ENCODE measurements at places on chromosomes 1 and 21.

- peak overlapping the region; percentile 19 for H3K4me3 ChIP-seq
- no peaks in the 10 kb centered on the region for H3K27me3 ChIP-seq
- peak; percentile 82 for DNase-seq
Observed at GRCh38 chr1:185566995-185567394, 167.2 kb upstream of the HMCN1 start.

DNA sequence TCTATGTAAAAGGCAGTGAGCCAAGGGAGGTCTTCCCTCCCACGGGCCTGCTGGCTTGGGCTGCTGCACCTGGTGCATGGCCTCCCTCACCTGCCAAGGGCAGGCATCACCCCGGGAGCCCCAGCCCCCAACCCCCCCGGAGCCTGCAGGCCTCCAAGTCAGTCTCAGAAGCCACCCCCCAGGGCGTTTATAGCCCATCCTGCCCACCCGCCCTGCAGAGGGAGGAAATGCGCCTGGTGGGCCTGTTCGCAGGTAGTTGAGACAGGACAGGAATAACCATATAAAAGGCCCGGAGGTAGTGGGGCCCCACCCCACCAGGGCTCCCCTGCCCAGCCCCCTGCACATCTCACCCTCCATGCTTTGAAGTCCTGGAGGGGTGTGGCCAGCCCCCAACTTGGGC is 18.2 kb upstream of the ARF1 start:
- no peak overlapping the region for H3K4me3 ChIP-seq
- no peak for DNase-seq
- peaks cover 24% of the 10 kb centered on the region for H3K27me3 ChIP-seq
- no peaks in the 10 kb centered on the region for H3K4me1 ChIP-seq
- H3K27ac ChIP-seq: no peak overlapping the region

GRCh38 chr1:180262628-180263488 is 32.8 kb downstream of the LHX4 start:
- no peak overlapping the region for H3K27ac ChIP-seq
- no peak for DNase-seq
- H3K4me1 ChIP-seq: no peaks in the 10 kb centered on the region
- peaks cover 28% of the 10 kb centered on the region for H3K27me3 ChIP-seq
- H3K36me3 ChIP-seq: no peaks in the 10 kb centered on the region
- no peak overlapping the region for H3K4me3 ChIP-seq

DNA sequence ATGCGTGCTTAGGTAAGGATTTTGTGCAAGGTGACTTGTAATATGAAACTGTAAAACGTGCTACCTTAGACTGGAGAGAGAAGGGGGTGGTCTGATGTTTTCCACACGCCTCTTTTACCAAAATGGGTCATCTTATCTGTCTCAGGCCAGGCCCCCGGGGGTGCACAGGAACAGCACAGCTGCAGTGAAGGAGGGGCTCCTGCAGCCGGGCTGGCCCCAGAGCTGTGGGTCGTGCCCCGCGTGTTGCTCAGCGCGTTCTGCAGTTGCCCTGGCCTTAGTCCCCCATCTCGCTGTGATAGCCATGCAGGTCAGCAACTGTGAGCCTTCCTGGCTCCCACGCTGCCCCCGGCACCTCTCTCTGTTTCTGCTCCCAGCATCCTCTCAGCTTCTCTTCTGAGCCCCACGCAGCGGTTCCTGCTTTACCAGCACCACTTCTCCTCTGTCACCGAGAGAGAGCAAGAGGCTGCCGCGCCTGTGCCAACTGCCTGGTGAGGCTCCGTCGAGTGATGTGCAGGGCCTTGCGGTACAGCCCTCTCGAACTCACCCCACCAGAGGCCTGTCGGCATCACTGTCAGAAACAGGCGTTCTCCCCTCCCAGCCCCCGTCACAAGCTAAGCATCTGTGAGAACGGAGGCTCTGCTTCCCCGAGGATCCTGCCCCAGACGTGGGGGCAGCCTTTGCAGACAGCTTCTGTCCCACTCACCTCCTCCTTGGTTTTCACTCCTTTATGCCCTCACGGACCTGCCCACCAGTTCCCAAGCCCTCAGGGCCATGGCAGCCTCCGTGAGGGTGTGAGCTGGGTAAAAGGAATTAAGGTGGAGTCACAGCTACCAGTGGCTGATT is 73.3 kb downstream of the ADARB1 start:
- H3K27ac ChIP-seq: no peak overlapping the region
- no peaks in the 10 kb centered on the region for H3K36me3 ChIP-seq
- peaks cover 25% of the 10 kb centered on the region for H3K4me1 ChIP-seq
- H3K4me3 ChIP-seq: no peak overlapping the region
- no peak for DNase-seq

DNA sequence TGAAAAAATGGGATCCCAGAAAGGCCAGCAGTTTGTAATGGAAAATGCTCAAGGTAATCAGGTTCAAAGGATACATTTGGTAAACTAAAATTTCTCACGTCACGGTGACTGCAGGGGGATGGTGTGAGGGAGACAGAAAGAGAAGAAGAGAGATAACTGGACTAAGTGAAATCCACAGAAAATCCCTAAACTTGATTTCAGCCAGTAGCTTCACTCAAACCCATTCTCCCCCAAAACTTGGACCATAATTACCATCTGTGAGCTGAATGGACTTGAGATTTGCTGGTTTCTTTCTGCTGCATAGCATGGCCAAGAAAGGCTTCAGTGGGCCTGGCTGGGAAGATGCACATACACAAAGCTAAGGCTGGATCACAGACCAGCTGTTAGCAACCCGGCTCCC is 155.4 kb upstream of the LMO4 start:
- peaks cover 7% of the 10 kb centered on the region for H3K27me3 ChIP-seq
- H3K4me1 ChIP-seq: no peaks in the 10 kb centered on the region

- no peaks in the 10 kb centered on the region for H3K36me3 ChIP-seq
- H3K27ac ChIP-seq: no peak overlapping the region
- no peak for DNase-seq
Observed at GRCh38 chr21:34203851-34204420, 130.6 kb downstream of the MRPS6 start.

- DNase-seq: no peak
- H3K4me1 ChIP-seq: peaks cover 7% of the 10 kb centered on the region
- no peak overlapping the region for H3K4me3 ChIP-seq
- H3K27ac ChIP-seq: no peak overlapping the region
- H3K36me3 ChIP-seq: no peaks in the 10 kb centered on the region
Observed at GRCh38 chr1:116842654-116843053, 67.1 kb upstream of the PTGFRN start.

DNA sequence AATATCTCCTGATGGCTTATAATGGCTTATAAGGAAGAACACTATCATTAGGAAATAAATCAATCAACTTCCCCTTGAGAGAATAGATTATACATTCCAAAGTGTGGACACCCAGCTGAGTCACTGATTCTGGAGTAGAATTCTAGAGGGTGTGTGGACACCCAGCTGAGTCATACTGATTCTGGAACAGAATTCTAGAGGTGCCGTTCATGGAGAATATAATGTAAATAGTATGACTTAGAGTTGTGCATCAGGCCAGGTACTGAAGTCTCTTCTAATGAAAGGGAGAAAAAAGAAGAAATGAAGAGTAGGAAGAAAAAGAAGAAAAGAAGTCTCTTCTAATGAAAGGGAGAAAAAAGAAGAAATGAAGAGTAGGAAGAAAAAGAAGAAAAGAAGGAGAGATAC is 2.4 kb upstream of the USP33 start:
- H3K27ac ChIP-seq: peak overlapping the region; percentile 38
- peaks cover 4% of the 10 kb centered on the region for H3K27me3 ChIP-seq
- DNase-seq: peak; percentile 78

DNA sequence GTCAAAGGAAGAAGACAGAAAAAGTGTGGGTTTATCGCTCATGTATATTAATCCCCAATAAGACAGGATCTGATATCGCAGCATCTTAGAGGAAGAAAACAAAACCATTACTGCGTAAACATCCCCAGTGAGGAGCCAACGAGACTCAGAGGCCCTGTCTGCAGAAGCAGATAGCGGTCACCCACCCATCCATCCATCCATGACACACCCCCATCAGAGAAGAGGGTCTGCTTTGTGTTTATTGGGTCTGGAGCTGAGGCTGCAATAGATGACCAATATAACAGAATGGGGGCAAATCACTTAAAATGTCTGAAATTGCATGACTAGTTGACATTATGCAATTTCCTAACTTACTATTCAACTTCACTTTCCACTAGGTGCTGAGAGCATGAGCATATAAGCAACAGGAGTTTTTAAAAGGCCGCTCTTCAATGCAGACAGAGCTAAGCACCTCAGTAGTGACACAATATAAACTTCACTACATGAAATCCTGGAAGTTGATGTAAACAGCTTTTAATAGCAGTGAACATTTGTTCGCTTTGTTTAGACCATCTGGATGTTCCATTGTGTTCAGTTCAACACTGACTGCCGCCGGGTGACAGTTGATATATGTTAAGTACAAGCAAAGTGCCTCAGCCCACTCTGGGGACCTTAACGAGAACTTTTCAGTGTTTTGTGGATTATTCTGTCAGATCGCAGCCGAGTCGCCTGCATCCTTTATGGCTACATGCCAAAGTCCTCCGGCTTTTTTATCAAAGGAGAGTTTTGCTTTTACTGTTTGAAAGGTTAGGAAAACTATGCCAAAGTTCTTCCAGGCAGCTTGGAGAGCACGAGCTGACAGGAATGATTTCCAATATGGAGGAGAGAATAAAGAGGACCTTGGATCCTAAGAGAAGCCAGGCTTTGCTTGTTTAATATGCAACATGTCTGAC is 167.5 kb downstream of the ZNF281 start:
- H3K4me3 ChIP-seq: peak overlapping the region; percentile 84
- peak overlapping the region; percentile 67 for H3K27ac ChIP-seq
- H3K36me3 ChIP-seq: no peaks in the 10 kb centered on the region
- peaks cover 66% of the 10 kb centered on the region for H3K4me1 ChIP-seq

- peaks cover 10% of the 10 kb centered on the region for H3K36me3 ChIP-seq
- H3K4me3 ChIP-seq: no peak overlapping the region
- 0 out of 2 replicates have a peak, but pooled peaks cover 2% of the 10 kb centered on the region for H3K27me3 ChIP-seq
Observed at GRCh38 chr1:165841582-165842017, 14.2 kb downstream of the UCK2 start.

DNA sequence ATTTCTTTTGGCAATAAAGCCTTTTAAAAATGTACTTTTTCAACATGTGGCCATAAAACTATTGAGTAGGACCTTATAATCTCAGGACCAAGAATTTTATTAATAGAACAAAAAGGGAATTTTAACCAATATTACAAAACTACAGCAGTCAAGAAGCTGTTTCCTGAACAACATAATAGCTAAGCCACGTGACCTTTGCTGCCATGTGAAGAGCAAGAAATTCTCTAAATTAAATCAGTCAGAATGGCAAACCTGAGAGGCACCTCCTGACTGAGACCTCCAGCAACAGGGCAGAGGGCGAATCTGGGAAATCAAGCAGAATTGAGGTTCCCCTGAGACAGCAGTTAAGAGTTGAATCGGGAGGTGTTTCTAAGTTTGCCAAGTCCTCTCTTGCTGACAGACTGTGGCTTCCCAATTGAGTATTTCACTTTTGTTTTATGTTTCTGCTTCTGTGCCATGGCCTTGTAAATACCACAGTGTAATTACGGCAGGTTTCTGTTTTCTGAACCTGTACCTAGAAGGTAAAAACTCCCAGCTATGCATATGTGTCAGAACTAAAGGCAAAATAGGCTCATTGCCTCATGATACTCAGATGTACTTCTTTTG is 358.4 kb downstream of the NTNG1 start:
- no peaks in the 10 kb centered on the region for H3K36me3 ChIP-seq
- DNase-seq: no peak
- no peak overlapping the region for H3K27ac ChIP-seq
- H3K4me3 ChIP-seq: no peak overlapping the region

DNA sequence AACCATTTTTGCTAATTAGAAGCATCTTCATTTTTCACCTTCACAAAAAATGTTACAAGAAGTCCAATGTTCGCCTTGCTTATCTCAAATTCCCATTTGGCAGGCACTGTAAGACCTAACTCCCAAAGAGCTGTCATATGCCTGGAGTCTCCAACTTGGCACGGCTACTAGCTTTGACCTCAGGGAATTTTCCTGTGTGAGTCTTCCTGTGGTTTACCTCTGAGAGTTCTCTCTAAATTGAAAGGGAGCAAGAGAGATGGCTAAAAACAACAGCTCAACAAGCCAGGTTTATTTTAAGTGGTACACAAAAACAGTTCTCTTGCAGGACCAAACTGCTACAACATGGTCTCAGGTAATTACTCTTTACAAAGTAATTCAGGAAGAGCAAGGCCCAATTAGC is 756.0 kb upstream of the ADGRL2 start:
- H3K4me1 ChIP-seq: no peaks in the 10 kb centered on the region
- H3K4me3 ChIP-seq: no peak overlapping the region
- H3K36me3 ChIP-seq: no peaks in the 10 kb centered on the region
- no peak overlapping the region for H3K27ac ChIP-seq
- H3K27me3 ChIP-seq: no peaks in the 10 kb centered on the region
- DNase-seq: no peak

GRCh38 chr1:193216920-193217319 is 30.5 kb upstream of the B3GALT2 start:
- no peak overlapping the region for H3K27ac ChIP-seq
- H3K36me3 ChIP-seq: peaks cover 60% of the 10 kb centered on the region
- no peak overlapping the region for H3K4me3 ChIP-seq
- H3K4me1 ChIP-seq: peaks cover 27% of the 10 kb centered on the region

GRCh38 chr21:31795992-31796391 is 64.1 kb upstream of the SCAF4 start:
- no peaks in the 10 kb centered on the region for H3K4me1 ChIP-seq
- DNase-seq: no peak
- no peak overlapping the region for H3K27ac ChIP-seq
- peaks cover 11% of the 10 kb centered on the region for H3K27me3 ChIP-seq
- H3K36me3 ChIP-seq: no peaks in the 10 kb centered on the region
- no peak overlapping the region for H3K4me3 ChIP-seq

GRCh38 chr1:180255536-180256340 is 25.7 kb downstream of the LHX4 start:
- H3K4me3 ChIP-seq: no peak overlapping the region
- no peaks in the 10 kb centered on the region for H3K4me1 ChIP-seq
- H3K27me3 ChIP-seq: peaks cover 28% of the 10 kb centered on the region
- no peak overlapping the region for H3K27ac ChIP-seq

- no peak overlapping the region for H3K4me3 ChIP-seq
- H3K27me3 ChIP-seq: peaks cover 25% of the 10 kb centered on the region
Observed at GRCh38 chr1:114328361-114328904, 174.8 kb upstream of the SYT6 start.

DNA sequence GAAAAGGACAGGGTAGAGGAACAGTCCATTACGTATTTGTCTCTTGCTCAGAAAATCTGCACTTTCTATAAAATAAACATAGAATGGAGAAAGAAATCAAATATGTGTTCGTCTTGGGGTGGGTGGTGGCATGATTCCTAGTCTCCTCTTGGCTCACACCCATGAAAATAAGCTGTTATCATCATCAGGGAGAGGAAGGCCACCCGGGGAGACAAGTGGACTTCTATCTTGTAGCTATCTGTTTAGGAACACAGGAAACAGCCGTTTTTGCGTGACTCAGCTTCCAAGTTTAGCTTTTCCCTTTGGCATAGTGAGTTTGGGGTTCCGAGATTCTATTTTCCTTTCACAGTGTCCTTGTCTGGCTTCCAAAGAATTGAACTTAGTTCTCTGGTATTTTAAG is 622.3 kb downstream of the PTPRU start:
- no peak overlapping the region for H3K4me3 ChIP-seq
- no peaks in the 10 kb centered on the region for H3K4me1 ChIP-seq
- H3K27ac ChIP-seq: no peak overlapping the region
- peaks cover 7% of the 10 kb centered on the region for H3K36me3 ChIP-seq
- no peaks in the 10 kb centered on the region for H3K27me3 ChIP-seq
- DNase-seq: no peak
